Nasal cavity respiratory epithelium epithelial cell of viscerocranial mucosa (primary cell): ENCODE measurements at places on chromosomes 13 and 19. TPM values are rescaled to one million over a fixed set of nuclear protein-coding genes. Genes with fewer than 3 reads are reported as not detected.

The VSTM1 gene
- total RNA-seq = not detected in 2 replicates

The CABP5 gene
- not detected in 2 replicates for total RNA-seq

The CHAMP1 gene
- total RNA-seq = 10.0 and 11.3 TPM in 2 replicates

The PNMA8A gene
- total RNA-seq = 4.7 and 5.8 TPM in 2 replicates

The GAS6 gene
- 34.9 and 72.3 TPM in 2 replicates for total RNA-seq

The FXYD3 gene
- total RNA-seq = 245 and 275 TPM in 2 replicates

The INSL3 gene
- 0.21 TPM in 1 of 2 replicates, not detected in the other for total RNA-seq

The ZNF415 gene
- total RNA-seq = 12.3 and 15.4 TPM in 2 replicates

The INSR gene
- 6.5 and 29.2 TPM in 2 replicates for total RNA-seq

The ZNF850 gene
- 1.4 and 2.2 TPM in 2 replicates for total RNA-seq

The LTBP4 gene
- total RNA-seq = 20.2 and 75.8 TPM in 2 replicates

The EVI5L gene
- total RNA-seq = 19.8 and 25.5 TPM in 2 replicates

The RUBCNL gene
- total RNA-seq = 0.07 and 0.68 TPM in 2 replicates

The PSG11 gene
- total RNA-seq = not detected in 2 replicates

The FFAR2 gene
- total RNA-seq = not detected in 2 replicates

The PBX4 gene
- total RNA-seq = 0.28 and 1.0 TPM in 2 replicates

The ERICH4 gene
- total RNA-seq = not detected in 2 replicates

The ZNF726 gene
- 1.7 and 2.4 TPM in 2 replicates for total RNA-seq

The FDX2 gene
- total RNA-seq = 16.4 and 18.8 TPM in 2 replicates

The TNFRSF19 gene
- 0.50 and 3.1 TPM in 2 replicates for total RNA-seq

The LSR gene
- total RNA-seq = 25.6 and 121 TPM in 2 replicates

The MCOLN1 gene
- 2.4 and 6.5 TPM in 2 replicates for total RNA-seq

The GIPC1 gene
- 199 and 219 TPM in 2 replicates for total RNA-seq

The FUT2 gene
- total RNA-seq = 5.1 and 46.3 TPM in 2 replicates

The KLHL1 gene
- not detected in 2 replicates for total RNA-seq

The C1QTNF9 gene
- not detected in 2 replicates for total RNA-seq

The CCDC169 gene
- total RNA-seq = 2.4 and 4.2 TPM in 2 replicates

The LILRB3 gene
- total RNA-seq = not detected in 2 replicates

The ZNF492 gene
- total RNA-seq = under 0.01 and 0.14 TPM in 2 replicates

The EDNRB gene
- not detected in 2 replicates for total RNA-seq

The USPL1 gene
- total RNA-seq = 14.0 and 18.7 TPM in 2 replicates

The OR7C1 gene
- not detected in 2 replicates for total RNA-seq

The MISP3 gene
- 0.34 and 1.00 TPM in 2 replicates for total RNA-seq

The KLF1 gene
- under 0.01 TPM in 1 of 2 replicates, not detected in the other for total RNA-seq

The CNMD gene
- total RNA-seq = not detected in 2 replicates

The CRLF1 gene
- 6.5 TPM in 1 of 2 replicates, not detected in the other for total RNA-seq

The ZNF433 gene
- total RNA-seq = 7.2 and 8.5 TPM in 2 replicates

The CYP2S1 gene
- 19.5 and 44.2 TPM in 2 replicates for total RNA-seq

The MCF2L gene
- under 0.01 and 0.50 TPM in 2 replicates for total RNA-seq

The OR4F17 gene
- total RNA-seq = not detected in 2 replicates
